ENCODE measurements at places on chromosomes 1 and 21. TPM values are rescaled to one million over a fixed set of nuclear protein-coding genes. Genes with fewer than 3 reads are reported as not detected.

DCST1 gene
- not detected for polyA plus RNA-seq

RGL1 gene
- 9.7 TPM for polyA plus RNA-seq

RGSL1 gene
- polyA plus RNA-seq = not detected

FBLIM1 gene
- polyA plus RNA-seq = 254 TPM

CACNA1S gene
- not detected for polyA plus RNA-seq
